PC-9 (cell line): ENCODE measurements at places on chromosomes 2 and 18. TPM values are rescaled to one million over a fixed set of nuclear protein-coding genes. Genes with fewer than 3 reads are reported as not detected.

The HOXD8 gene
- total RNA-seq: 0.39 and 0.50 TPM in 2 replicates

The SNRNP200 gene
- 214 and 229 TPM in 2 replicates for total RNA-seq

The ARHGEF4 gene
- 16.1 and 20.0 TPM in 2 replicates for total RNA-seq

The HNMT gene
- total RNA-seq: 16.6 TPM in 2 replicates

The PLA2R1 gene
- 0.33 and 0.40 TPM in 2 replicates for total RNA-seq

The GCG gene
- not detected in 2 replicates for total RNA-seq

The SERPINB10 gene
- not detected in 2 replicates for total RNA-seq

The TWIST2 gene
- 4.1 and 5.0 TPM in 2 replicates for total RNA-seq

The MC4R gene
- not detected in 2 replicates for total RNA-seq

The MERTK gene
- 1.6 and 3.4 TPM in 2 replicates for total RNA-seq

The PPP1CB gene
- 231 and 260 TPM in 2 replicates for total RNA-seq

The SLC9A4 gene
- 0.85 and 1.1 TPM in 2 replicates for total RNA-seq
